ENCODE measurements at places on chromosomes 4 and X.

DNA sequence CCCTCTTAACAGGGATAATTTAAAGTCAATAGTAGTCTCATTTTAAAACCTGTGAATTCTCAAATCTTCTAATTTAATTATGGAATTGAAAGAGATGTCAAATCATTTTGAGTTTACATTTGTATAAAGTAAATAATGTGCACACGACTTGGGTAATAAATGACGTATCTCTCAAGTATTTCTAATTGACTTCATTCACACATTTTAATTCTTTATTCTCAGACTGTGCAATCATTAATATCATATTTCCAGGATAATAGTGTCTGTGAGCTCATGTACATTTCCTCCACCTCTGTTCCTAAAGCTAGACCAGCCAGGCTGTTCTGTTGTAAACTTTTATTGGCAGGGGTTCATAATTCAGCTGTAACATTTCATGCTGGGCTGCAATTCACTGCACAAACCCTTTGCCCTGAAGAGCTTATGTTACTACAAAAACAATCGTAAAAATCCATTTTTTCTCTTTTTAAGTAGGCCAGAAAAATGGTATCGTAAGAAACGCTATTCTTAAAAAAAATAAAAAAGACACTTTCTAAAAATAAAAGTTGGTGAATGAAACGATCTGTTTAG, 1103.1 kb upstream of the TENM3 start:
- DNase-seq, result no peak

DNA sequence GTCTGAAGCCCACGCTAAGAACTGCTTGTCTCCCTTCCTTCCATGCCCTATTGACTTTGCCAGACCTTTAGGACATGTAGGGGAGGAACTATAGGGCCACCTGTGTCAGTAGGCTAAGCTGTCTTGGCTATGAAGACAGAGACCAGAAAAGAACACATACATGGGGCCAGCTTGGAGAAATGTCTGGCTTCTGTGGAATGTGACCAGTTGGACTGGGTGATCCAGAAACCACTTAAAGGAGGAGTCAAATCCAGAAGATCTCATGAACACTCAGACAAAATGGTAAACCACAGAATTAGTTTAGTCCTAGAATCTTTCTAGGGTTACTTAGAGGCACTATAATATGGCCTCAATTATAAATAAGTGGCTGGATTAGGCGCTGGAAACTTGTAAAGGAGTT, 42.0 kb downstream of the PHKA2 start:
- no peak for DNase-seq

GRCh38 chr4:105840426-105841174, 54.7 kb upstream of the NPNT start:
- no peak for DNase-seq

DNA sequence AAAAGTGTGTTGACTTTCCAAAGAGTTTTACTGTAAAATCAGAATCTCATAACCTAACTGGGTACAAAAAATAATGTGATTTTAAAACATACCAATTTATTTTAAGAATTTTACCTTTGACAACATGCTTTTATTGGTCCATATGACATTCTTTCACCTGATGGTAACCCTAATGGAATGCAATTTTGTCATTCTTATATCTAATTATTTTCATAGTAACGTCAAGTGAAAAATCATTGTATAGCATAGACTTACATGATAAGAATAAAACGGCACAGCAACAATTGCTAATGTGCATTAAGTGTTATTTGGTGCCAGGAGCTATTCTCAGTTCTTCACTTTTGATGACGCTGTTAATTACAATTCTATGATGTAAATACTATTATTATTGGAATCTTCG, 13.6 kb downstream of the UNC5C start:
- no peak for DNase-seq

GRCh38 chrX:33923262-33923661, 208.9 kb downstream of the FAM47A start:
- no peak for DNase-seq

DNA sequence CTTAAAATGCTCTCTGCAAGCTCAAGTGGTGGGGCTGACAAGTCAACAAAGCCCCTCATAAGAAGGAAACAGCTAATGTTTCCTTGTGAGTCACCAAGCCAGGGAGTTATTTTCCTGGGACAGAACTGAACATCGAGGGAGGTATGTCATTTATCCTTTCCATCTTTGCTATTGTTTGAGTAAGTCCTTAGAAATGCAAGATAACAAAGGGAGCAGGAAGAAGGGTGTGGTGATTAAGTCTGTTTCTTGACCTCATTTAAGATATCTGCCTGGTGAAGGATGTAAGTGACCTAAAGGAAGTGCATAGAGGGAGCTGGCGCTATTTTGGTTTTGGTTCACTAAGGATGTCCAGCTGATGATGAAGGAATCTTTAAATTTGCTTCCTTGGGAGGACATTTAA, 39.9 kb downstream of the ATG4A start:
- no peak for DNase-seq

- no peak for DNase-seq
Observed at GRCh38 chr4:187478292-187479140, 517.1 kb upstream of the ZFP42 start.

DNA sequence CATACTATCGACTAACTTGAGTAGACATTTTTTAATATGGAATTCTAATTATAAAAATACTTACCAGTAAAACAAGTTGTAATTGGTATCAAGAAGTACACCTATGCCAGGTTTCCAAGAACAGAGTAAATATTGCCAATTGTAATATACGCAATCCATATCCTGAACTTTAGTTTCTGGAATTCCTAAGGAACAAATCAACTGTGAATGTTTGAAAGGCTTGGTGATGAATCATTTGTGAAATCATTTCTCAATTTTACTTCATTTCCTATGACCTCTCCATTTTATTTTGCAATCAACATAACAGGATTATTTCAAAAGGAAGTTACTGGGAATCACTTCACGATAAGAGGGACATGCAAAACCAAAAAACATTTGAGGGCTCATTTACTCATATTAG, 3.7 kb downstream of the IL13RA2 start:
- no peak for DNase-seq

- DNase-seq, result no peak
Observed at GRCh38 chr4:155759372-155760252, 791 bp downstream of the GUCY1B1 start.

GRCh38 chr4:24642981-24643547, 58.7 kb upstream of the DHX15 start:
- DNase-seq, result no peak

GRCh38 chr4:152601156-152601555, 65.3 kb upstream of the FBXW7 start:
- DNase-seq, result no peak

- DNase-seq, result no peak
Observed at GRCh38 chr4:159220353-159220752, 117.5 kb downstream of the RAPGEF2 start.

- no peak for DNase-seq
Observed at GRCh38 chr4:180766045-180766444, 1477.2 kb upstream of the TENM3 start.

DNA sequence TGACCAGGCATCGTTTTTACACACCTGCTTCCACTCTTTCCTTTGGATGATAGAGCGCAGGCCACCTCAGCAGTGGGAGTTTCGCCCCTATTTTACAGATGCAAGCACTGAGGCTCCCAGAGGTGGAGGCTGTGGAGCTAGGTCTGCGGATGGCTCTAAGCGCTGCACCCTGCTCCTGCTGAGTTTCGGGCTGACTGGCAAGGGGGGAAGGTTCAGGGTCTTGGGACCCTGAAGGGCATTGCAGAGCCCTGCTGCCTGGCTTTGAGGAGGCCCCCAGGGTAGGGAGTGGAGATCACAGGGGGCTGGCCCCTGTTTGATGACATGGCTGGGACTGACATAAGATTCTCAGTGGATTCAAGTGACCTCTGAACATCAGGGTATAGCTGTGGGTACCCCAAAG, 62.8 kb upstream of the NKX1-1 start:
- DNase-seq, result no peak

GRCh38 chr4:57640391-57641100, 530.4 kb upstream of the IGFBP7 start:
- DNase-seq, result no peak

DNA sequence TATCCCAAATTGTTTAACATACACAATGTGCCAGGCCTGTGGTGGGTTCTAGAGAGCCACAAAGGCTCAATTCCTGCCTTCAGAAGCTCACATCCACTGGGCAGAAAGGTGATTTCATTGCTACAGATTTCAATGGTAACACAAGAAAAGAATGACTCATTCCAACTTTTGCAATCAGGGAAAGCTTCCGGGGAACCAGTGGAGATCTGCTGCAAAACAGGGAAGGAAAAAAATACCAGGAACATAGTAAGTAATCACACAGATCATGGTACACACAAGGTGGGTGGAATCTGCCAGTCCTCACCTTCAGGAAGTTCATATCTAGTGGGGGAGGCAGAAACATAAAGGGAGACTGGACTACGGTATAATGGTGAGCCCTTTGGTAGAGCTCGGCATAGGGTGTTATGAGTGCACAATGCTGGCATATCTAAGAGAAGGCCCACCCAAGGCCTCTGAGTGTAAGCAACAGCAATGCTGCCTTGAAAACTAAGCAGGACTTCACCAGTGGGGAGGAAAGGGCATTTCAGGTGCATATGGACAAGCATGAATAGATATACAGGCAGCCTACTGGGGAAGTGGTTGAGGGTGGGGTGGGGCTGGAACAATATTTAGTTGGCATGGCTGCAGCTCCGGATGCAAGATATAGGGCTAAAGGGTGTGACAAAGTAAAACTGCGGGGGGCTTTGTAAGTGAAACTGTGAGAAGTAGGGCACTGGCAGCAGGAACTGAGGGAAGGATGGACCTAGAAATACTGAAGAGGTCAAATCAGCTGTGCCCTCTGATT, 24.2 kb downstream of the GPRIN3 start:
- peak; percentile 86 for DNase-seq

DNA sequence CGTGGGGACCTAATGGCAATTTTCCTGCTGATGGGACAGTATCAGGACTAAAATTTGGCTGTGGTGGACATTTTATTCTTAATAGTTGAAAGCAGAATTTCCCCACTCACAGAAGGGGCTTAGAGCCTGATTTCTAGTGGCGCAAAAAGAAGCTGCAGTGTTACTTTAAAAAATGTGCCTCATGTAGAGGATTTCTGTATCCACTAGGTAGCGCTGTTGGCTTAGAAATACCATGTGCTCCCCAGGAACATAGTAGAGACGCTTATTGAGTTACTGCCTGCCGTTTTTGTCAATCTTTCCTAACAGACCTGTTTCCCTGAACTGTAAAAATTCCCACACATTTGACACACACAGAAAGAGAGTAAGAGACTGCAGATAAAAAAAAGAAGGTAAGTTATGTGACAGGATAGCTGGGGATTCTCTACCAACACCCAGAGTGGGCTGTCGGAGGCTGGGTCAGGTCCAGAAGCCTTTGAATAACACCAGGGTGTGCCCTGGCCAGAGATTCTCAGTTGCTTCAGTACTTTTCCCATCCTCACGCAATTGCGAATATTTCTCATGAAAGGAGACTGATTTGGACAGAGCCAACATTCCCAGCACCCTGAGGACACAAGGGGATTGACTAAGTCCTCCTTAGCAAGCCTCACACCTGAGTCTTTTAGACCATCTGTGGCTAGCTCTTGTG, 88.4 kb downstream of the ZXDA start:
- peak; percentile 62 for DNase-seq

Measured in CD4-positive, alpha-beta T cell treated with Interleukin-1 beta for 1 hour (primary cell).